CD4-positive, alpha-beta T cell treated with Interleukin-6 at 100 ng/mL for 8 hours (primary cell): ENCODE measurements at places on chromosomes 2 and 18.

- no peak for DNase-seq
These were observed 170.1 kb downstream of the FHOD3 start for GRCh38 chr18:36467614-36468013.

GRCh38 chr2:238728330-238729260 is 119.3 kb upstream of the TWIST2 start:
- DNase-seq, result no peak

- DNase-seq, result peak; percentile 18
These were observed 19.7 kb upstream of the DCTN1 start for GRCh38 chr2:74399785-74400184.

- no peak for DNase-seq
These were observed 11.1 kb upstream of the KIDINS220 start for GRCh38 chr2:8848328-8849100.

DNA sequence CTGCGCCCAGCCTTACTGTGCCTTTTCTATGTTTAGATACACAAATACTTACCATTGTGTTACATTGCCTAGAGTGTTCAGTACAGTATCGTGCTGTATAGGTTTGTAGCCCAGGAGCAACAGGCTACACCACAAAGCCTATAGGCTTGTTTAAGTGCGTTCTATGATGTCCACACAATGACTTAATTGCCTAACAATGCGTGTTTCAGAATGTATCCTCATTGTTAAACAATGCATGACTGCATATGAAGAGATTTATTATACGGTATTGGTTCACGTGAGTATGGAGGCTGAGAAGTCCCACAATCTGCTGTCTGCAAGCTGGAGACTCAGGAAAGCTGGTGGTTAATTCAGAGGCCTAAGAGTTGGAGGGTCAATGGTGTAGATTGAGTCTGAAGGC is 46.1 kb upstream of the MGAT4A start:
- DNase-seq, result no peak

GRCh38 chr2:15142069-15142689 is 419.0 kb downstream of the NBAS start:
- DNase-seq, result peak; percentile 64

- DNase-seq, result no peak
These were observed 9.9 kb downstream of the GRP start for GRCh38 chr18:59229701-59230443.

- no peak for DNase-seq
These were observed 94.4 kb downstream of the FANCL start for GRCh38 chr2:58146707-58147106.

DNA sequence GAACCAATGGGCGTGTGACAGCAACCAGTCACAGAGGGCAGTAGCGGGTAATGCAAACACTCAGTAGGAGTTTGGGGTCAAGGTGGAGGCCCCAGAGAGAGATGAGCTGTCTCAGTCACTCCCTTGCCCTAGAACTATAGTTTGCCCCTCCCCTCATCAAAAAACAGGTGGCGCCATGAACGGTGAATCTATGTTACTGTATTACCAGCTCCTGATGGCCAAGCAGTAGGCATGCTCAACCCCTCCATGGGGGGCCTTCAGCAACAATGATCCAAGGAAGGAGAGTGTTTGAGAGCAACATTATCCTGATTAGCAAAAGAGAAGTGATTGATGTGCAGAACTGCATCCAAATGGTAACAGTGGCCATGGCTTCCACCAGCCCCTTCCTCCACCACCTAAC is 30.4 kb downstream of the TRABD2A start:
- DNase-seq, result no peak

GRCh38 chr2:147214914-147215313 is 629.9 kb upstream of the ACVR2A start:
- DNase-seq, result no peak

- no peak for DNase-seq
These were observed 140.4 kb upstream of the KLHL29 start for GRCh38 chr2:23244617-23245016.

- no peak for DNase-seq
These were observed 175.1 kb downstream of the PTPRM start for GRCh38 chr18:7742224-7742623.

- no peak for DNase-seq
These were observed 16.8 kb upstream of the NEUROD1 start for GRCh38 chr2:181697126-181697525.

- DNase-seq, result no peak
These were observed 124.7 kb downstream of the HDAC4 start for GRCh38 chr2:239275847-239276831.

- DNase-seq, result no peak
These were observed 198.4 kb downstream of the BABAM2 start for GRCh38 chr2:28088970-28089369.

DNA sequence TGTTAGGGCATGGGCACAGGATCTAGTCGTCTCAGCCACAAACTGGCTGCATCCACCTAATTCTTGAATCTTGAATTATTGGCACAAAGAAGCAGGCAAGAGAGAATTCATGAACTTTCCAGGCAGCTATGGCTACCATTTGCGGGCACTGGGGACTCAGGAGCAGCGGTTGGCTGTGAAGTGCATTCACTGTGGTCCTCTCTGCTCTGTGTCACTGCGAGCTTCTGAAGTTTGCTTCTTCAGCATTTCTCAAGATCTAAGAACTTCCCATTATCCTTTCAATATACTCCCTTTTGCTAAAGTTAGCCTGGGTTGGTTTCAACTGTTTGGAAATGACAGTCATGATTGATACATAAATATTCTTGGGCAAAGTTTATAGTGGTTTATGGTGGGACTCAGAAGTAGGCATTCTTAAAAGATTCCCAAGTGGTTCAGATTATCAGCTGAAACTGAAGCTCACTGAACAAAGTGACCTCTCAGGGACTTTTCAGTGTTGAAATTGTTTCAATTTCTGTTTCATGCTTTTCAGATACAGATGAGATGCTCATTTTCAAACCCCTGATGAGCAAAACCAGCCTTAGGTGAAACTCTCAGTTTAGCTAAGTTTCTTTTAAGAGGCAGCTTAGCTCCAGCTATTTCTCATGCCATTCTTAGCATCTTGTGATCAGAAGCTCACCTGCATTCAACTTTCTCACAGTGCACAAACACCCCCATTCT is 1258.3 kb upstream of the GYPC start:
- DNase-seq, result no peak

- no peak for DNase-seq
These were observed 684.4 kb downstream of the IRS1 start for GRCh38 chr2:226115102-226115831.

GRCh38 chr18:73150199-73150598 is 282.4 kb upstream of the NETO1 start:
- DNase-seq, result no peak

DNA sequence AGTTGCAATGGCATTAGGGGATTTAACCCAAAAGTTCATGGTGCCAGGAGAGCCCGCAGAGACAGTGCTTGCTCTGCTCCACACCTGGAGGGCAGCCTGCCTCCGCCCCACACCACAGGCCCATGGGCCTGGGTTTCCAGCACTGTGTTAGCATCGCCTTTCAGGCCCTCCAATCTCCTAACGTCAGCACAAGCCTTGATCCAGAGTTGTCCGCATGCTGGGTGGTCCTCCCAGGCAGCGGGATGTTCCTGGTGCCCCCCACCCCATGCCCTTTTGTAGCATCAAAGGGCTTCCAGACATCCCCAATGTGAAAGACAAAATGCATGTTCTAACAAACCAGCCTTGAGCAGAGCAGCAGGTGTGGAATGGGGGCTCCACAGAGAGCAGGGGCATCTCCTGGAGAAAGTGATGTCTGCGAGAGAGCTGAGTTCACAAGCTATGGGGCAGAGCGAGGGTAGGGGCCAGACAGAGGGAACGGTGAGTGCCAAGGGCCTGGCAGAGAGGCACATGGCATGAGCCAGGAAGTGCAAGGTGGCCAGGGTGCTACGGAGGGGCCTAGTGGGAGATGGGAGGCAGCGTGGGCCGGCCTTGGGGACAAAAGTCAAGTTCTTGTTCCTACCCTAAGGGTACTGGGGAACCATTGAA is 119.2 kb downstream of the CYP26B1 start:
- no peak for DNase-seq

GRCh38 chr2:19480673-19481072 is 122.2 kb upstream of the OSR1 start:
- no peak for DNase-seq

GRCh38 chr2:38109732-38110181 is 33.8 kb upstream of the CYP1B1 start:
- DNase-seq, result no peak

- DNase-seq, result no peak
These were observed 58.6 kb downstream of the KLF7 start for GRCh38 chr2:207107131-207107530.

DNA sequence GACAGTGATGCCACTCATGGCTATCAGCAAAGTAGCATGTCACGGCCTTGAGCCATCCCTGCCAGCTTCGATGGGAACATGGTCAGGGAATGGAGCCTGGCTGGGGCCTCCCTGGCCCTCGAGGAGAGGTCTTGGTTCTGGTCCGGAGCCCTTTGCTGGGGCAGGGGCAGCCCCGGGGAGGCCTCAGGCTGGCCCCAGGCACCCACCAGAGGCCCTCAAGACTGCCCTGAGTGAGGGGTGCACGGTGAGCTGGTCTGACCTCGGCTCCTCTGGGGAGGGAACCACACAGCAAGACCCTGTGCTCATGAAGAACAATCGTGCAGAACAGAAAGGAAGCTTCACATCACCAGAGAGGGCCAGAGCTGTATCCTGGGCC is 75.2 kb upstream of the OTOS start:
- no peak for DNase-seq

DNA sequence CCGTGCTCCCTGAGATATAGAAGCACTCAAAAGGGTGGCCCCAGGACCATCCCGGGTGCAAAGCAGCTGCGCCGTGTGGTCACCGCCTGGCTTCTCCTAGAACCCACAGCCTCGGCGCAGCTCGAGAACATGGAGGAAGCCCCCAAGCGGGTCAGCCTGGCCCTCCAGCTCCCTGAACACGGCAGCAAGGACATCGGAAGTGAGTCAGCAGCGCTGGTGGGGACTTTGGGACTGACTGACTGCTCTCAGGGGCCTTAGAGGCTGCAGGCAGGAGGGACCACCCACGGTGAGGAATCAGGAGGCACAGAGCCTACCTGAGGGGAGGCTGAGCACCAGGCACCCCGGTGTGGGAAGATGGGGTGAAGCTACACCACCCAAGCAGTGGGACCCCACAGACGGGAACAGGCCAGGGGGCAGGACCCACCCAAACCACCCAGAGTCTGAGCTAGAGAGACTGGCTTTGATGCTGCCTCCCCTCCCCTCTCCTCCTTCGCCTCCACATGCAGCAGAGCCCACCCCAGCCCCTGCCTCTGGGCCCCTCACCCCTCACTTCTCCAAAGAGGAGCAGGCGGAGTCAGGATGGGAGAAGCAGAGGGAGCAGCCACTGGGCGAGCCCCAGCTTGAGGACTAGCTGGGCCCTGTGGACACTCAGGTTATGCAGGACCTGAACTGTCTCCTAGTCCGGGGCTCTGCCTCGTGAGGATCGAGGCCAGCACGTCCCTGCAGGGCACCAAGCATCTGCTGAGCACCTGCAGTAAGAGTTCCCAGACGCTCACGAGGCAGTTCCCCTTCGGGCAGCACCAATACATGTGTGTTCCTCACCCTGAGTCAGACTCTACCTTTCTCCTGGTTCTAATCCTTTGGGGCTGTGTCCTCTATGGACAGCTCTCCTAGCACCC is 28.7 kb downstream of the MTERF4 start:
- no peak for DNase-seq

- DNase-seq, result no peak
These were observed 7.3 kb downstream of the IL1A start for GRCh38 chr2:112777036-112777435.

GRCh38 chr2:106063181-106063580 is 130.9 kb downstream of the UXS1 start:
- DNase-seq, result no peak

GRCh38 chr2:34011684-34012083 is 412.6 kb upstream of the FAM98A start:
- DNase-seq, result no peak

GRCh38 chr2:219697811-219698747 is 70.6 kb downstream of the SLC4A3 start:
- no peak for DNase-seq

- DNase-seq, result no peak
These were observed 38.6 kb downstream of the FAM124B start for GRCh38 chr2:224363281-224363680.

GRCh38 chr18:28875059-28875458 is 698.1 kb upstream of the CDH2 start:
- DNase-seq, result no peak

- no peak for DNase-seq
These were observed 27.9 kb downstream of the KIAA1328 start for GRCh38 chr18:36856815-36857214.

GRCh38 chr2:12168354-12168753 is 421.9 kb downstream of the LPIN1 start:
- DNase-seq, result no peak

DNA sequence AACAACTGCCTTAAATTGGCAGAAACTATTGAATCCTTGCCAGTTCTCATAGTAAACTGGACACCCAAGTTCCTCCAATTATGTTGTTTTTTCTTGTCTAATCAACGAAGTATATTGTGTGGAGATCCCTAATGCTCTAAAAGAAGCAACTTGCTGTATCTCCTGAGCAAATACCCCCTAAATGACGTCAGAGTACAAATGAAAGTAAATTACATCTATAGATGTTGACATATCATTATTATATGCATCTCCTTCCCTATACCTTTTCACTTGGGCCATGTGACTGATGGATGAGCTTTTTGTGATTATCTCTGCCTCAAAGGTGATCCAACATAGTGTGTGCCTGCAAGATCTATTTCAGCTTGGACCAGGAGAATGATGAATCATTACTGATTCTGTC is 159.4 kb downstream of the CCDC148 start:
- DNase-seq, result no peak

GRCh38 chr18:31549416-31549815 is 42.3 kb upstream of the TTR start:
- DNase-seq, result no peak

DNA sequence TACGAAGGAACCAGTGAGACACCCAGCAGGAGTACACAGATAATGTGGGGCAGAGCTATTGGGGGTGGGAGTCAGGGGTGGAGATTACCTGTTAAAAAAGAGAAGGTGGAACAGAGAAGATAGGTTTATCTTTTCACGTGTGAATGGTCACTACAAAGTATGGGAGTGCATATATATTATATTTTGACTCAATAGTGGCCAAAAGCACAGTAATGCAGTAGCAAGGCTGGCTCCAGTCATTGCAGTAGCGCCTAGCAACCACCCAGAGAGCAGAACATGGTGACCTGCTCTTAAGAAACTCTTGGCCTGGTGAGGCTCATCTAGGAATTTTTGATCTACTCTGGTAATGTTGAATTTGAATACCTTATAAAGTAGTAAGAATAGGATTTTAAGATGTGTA is 1.0 kb downstream of the IMPACT start:
- DNase-seq, result no peak

DNA sequence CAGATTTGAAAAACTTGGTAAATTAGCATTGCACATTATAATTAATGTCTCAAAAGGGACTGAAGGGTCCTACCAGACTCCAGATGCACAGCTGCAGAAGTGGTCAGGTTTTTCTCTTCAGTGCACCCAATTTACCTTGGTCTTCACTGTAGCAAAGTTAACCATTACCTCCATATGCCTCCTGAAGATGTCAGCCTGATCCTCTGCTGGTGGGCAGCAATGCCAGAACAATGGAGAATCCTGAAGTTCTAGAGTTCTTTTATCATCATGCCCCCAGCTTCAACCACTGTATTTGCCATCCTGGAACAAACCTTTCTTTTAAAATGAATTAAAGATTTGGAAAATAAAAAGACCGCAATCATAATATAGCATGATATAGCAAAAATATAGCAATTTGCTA is 1774.8 kb upstream of the CELF4 start:
- no peak for DNase-seq
